ENCODE measurements at places on chromosomes 11 and 22.

GRCh38 chr11:96256215-96257011, 86.6 kb downstream of the MAML2 start:
- no peak for DNase-seq

DNA sequence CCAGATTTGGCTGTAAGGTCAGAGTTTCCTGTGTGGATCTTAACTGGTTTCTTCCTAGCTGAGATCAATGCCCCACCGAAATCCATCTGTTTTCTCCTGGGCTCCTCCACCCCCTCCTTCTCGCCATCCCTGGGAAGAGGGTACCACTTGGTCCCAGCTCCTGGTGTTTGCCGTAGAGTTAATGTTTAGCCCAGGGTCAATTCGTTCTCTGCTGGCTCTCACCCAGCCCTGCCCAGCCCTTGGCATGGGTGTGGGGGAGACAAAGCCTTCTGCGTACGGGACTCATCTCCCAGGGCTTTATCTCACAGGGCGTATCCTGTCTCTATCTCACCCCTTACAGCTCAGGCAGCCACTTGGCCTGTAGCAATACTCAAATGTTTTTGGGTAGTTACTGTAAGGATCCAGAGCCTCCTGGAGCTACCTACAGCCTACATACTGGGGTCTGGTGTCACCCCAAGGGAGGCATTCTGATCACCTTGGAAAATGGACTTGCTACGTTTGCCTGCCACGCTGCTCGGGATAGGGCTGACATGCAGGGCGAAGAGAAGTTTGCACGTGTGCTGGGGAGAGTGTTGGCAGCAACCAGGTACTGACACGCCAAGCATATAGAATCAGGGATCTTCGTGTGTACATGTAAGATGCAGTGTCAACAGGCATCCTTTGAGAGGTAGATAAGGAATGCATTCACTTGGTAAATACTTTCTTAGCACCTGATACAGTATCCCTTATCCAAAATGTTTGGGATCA, 66.1 kb downstream of the SCN3B start:
- no peak for DNase-seq

GRCh38 chr11:134349109-134349801, 17.5 kb downstream of the GLB1L2 start:
- DNase-seq, result no peak

DNA sequence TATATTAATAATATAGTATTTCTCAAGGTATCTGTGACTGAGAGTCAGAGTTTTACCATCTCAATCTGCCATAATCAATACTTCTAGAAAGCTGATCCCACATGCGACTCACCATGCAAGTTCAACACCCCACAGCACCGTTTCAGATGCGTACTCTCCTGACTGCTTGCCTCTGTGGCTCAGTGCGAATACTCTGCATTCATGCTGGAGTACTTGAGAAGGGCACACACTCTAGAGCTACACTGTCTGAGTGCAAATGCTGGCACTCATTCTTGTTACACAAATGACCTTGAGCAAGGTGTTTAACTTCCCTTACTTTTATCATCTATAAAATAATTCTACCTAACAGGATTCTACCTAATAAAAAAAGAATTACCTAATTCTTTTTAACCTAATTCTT, 12.5 kb downstream of the SNU13 start:
- no peak for DNase-seq

DNA sequence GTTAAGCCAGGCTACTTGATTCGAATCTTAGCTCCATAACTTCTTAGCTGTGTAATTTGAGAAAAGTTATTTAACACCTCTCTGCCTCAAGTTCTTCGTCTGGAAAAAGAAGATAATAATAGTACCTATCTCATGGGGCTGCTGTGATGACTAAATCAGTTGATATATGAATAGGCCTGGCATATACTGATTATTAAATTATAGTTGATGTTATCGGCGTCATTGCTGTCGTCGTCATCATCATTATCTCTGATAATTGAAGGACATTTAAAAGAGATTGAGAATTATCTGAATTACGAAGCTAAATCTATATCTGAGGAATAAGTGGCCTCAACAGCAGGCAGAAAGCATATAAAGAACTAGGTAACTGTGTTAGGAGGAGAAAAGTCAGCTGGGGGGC, 145.0 kb downstream of the APOL5 start:
- DNase-seq, result no peak

GRCh38 chr11:83493917-83494316, 207.8 kb upstream of the CCDC90B start:
- no peak for DNase-seq

DNA sequence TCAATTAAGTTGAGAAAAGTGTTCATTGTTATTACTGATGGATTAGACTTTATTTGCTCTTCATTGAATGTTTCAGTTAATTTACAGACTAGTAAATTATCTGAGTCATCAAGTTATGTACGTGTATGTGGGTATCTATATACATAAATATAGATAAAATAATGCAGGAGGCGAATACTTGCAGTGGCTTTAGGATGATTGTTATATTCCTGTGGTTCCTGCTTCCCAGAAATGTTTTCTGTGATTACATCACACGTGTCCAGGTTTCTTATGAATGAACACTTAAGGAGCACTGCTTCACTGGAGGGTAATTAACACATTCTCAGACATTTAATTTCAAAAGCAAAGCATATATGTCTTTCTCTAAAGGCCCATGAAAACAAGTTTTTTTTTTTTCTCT, 28.4 kb downstream of the YAP1 start:
- no peak for DNase-seq

GRCh38 chr22:50074551-50075530, 10.4 kb downstream of the MLC1 start:
- DNase-seq, result no peak

DNA sequence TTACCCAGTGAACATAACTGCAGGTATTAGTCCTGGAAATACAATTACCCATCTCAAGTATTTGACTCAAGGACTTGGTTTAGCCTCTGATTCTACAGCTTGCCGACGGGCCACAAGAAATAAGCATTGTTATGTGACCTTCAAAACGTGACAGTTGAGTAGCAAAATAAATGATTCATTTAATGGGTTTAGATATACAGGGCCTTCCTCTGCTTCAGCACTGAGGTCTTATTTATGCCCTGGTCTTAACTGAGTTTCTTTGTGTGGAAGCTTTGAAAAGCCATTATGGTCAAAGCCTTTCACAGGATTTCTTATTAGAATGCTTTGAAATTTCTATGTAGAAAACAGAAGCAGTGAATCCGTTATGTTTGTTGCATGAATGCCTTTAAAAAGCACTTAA, 899.2 kb upstream of the API5 start:
- DNase-seq, result no peak

GRCh38 chr11:124942466-124943253, 6.8 kb upstream of the HEPACAM start:
- DNase-seq, result no peak

- DNase-seq, result no peak
Observed at GRCh38 chr22:29456211-29456671, 17.9 kb downstream of the RFPL1 start.

- no peak for DNase-seq
Observed at GRCh38 chr11:17171343-17171742, 36.4 kb downstream of the PIK3C2A start.

DNA sequence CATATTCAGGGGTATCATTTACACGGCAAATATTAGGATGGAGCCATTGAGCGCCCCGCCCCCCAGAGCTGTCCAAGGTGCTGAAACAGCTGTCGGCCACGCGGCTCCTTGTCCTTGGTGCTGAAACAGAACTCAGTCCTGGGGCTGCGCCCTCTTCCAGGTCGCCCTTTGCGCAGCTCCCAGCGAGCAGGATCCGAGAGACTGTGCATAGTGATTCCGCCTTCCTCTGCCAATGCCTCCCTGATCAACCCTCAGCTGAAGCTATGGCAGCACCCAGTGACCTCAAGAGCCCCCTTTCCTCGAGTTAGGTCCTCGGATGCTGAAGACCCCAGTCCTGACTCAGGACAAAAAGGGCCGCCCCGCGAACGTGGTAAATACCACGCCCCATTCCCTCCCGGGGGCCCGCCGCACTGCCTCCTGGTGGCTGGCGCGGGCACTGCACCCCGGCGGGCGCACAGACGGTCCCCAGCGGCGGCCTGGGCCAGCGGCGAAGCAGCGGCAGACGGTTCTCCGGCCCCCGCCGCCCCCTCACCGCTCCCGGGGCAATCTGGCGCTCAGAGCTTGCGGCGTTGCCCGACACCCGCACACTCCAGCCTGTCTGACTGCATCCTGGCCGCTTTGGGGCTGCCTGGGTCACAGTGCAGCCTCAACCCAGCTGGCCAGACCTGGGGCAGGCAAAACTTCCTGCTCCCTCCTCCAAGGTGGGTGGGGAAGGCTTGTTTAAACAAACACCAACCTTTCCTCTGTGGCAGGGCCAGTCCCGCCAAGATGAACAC, 13.4 kb downstream of the SYT7 start:
- DNase-seq, result peak; percentile 73

DNA sequence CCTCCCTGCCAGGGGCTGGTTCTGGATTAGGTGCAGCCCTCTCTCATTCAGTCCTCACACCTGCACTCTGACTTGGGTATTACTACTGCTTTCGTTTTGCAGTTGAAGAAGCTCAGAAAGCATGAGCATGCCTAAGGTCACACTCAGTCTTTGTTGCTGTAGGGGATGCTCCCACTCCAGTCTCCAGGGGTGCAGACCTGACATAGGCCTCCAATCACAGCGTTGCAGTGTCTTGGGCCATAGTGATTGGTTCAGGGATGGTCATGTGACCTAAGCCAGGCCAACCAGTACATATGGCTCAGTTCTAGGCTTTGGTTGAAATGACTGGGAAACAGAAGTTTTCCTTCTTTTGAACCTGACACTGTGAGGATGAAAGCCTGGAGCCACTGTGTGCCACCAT, 61.7 kb downstream of the FBXO7 start:
- DNase-seq, result no peak

DNA sequence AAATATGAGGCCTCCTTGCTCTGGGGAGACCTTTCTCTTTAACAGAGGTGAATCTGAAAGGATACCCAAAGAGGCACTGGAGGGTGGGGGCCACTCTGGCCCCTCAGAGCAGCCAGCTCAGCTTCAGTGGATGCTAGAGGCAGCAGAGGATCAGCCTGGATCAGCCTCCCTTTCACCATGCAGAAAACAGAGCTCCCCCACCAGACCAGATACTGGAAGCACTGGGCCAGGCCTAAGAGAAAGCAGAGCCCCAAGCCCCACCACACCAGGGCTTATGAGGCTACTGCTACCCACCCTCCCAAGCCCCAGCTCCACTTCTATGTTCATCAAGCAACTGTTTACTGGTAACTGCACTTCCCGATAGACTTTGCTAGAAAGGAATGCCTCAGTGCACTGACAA, 4.0 kb upstream of the SLC43A3 start:
- DNase-seq, result no peak

GRCh38 chr11:123045101-123045500, 16.8 kb downstream of the HSPA8 start:
- DNase-seq, result no peak

DNA sequence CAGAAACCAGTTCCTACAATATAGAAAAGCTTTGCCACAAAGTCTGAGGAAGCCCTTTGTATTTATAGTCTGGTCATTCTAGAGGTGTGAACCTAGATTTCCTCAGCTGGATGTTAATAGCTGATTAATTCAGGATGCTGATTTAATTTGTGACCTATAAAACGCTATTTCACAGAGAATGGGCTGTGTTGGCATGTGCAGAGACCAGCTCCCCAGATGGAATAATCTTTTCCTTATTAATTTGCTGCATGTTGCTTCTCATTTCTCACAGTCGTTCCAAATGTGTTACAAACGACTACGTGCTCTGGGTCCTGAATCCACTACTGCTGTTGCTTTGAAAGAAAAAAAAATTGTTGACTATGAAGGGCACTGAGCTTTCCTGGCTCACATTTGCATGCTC, 49.3 kb downstream of the BDNF start:
- DNase-seq, result no peak

DNA sequence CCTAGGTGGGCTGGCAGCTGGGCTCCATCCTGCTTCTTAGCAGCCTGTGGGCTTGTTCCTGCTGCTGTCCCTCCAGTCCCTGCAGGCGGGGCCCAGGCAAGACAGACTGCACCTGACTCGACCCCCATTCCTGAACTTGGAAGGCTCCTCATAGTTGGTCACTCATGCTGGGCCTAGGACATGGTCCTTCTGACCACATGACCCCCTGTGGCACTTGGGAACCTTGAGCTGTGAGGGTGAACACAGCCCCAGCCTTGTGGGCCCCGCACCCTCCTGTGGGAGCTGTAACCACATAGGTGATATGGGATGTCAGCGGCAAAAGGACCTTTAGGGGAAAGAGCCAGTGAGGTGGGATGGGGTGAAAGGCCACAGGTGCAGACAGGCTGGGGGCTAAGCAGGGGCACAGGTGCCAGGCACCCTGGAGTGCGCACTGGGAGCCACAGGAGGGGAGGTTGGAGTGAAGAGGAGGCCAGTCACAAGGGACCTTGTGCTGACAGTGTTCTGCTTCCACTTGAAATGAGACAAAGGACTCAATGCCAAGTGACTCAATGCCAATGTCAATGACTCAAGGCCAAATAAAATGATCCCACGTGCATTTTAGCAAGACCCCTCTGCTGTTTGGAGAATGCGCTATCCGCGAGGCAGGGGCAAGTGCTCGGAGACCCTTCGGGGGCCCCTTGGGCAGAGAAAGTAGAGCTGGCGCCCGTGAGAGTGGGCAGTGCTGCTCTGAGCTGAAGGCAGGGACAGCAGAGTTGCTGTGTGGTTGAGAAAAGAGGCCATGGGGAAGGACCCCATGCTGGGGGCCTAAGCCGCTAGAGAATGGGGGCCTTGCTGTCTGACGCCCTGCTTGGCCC, 90.7 kb downstream of the MORC2 start:
- no peak for DNase-seq

DNA sequence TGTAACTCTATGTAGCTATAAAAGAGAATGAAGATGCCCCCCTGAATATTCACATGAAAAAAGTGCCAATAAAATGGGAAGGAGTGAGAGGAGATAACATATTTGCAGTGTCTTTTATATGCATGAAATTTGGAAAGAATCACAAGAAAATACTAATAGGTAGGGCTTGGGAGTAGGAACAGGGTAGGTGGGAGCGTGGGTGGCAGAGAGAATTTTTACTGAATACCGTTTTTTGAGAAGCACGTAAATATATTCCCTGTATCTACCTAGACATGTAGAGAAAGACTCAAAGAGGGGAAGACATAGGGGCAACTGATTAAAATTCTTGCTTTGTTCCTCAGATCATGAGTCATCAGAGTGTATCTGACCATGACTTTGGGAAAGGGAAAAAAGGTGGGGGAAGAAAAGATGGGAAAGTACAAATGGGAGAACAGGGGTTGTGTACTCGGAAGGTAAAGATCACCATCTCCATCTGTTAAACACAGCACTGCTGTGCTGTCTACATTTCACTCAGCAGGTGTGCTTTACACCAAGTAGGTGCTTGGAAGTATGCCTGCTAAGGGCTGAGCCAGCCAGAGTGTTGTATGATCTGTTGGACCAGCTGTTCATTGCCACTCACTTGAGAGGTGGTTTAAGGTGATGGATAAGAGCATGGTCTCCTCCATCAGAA, 16.0 kb downstream of the PRR5L start:
- no peak for DNase-seq

DNA sequence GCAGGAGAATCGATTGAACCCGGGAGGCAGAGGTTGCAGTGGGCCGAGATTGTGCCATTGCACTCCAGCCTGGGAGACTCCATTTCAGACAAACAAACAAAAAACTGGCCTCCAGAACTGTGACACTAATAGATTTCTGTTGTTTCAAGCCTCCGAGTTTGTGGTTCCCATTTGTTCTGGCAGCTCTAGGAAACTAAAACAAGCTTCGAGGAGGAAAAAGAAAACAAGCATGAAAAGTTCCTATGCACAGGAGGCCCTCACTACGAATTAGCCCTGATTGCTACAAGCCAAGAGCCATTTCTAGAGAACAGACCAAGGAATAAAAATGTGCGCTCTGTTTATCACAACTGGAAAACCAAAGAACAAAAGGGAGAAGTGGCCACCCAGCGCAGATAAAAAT, 47.8 kb upstream of the SHANK2 start:
- DNase-seq, result peak; percentile 1

GRCh38 chr11:13880634-13881033, 81.9 kb upstream of the SPON1 start:
- DNase-seq, result no peak
